ENCODE measurements at places on chromosomes 7 and 10.

DNA sequence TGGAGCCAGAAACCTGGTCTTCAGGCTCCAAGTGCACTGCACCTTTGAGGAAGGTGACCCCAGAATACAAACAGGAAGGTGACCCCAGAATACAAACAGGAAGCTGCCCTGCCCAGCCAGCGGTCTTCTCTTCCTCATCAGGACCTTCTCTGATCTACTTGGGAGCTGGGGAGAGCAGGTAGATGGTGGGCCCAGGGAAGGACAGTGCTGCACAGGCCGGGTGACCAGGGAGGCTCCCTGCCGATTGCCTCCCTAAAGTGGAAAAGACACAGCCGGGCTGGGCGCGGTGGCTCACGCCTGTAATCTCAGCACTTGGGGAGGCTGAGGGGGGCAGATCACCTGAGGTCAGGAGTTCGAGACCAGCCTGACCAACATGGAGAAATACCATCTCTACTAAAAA is 151.8 kb upstream of the CHST15 start:
- no peak for DNase-seq

DNA sequence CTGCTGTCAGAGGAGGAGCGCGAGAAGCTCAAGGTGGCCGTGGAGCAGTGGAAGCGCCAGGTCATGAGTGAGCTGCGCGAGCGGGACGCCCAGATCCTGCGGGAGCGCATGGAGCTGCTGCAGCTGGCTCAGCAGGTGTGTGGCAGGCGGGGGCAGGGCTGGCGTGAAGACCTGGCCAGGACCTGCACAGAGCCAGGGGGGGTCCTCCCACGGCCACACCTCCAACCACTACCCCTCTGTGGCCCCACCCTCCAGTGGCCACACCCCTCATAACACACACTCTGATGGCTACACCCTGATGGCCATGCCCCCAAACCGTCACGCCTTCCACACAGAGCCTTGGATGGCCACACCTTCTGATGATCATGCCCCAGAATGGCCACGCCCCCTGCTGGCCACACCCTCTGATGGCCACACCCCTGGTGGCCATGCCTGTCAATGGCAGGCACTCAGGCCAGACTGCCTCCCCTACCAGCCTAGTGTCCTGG is 23.4 kb upstream of the DPYSL4 start:
- no peak for DNase-seq

GRCh38 chr10:128781637-128782036 is 655.4 kb upstream of the MKI67 start:
- no peak for DNase-seq

DNA sequence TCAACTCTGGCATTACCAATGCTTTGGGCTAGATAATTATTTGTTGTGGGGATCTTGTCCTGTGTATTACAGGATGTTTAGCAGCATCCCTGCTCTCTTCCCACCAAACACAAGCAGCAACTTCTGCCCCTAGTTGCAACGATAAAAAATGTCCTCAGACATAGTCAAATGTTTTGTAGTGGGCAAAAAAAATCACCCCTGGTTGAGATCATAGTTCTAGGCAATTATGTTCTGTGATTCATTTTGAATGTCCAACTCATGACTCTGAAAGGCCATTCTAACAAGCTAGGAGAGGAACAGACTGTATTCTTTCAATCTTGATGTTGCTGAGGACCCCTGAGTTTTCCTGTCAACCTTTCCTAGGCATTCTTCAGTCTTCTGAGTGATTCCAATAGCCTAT is 79.5 kb downstream of the RTKN2 start:
- no peak for DNase-seq

DNA sequence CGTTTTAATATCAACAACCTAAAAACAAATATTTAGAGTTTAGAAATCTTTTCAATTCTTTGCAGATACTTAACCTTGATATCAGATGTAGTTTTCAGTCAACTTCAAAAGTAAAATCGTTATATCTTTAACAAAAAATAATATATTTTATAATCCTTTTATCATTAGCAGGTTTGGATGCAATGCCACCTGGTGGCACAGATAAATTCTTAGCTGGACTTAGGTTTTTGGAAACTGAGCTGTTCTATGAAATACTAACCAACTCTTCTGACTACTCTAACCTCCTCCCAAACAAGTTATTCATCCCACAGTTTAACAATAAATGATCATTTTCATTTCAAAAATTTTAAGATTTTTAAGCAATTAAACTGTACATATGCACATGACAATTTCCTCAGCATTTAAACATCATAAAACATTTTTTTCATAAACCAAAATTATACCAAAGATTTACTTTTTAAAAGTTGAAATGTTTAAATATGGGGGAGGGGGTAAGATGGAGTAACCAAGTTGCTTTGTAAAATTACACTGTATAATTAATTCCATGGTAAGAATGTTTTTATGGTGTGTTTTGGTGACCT is 56.9 kb downstream of the HIBADH start:
- DNase-seq = no peak

GRCh38 chr10:91214911-91215310 is 5.6 kb upstream of the PCGF5 start:
- DNase-seq = no peak

DNA sequence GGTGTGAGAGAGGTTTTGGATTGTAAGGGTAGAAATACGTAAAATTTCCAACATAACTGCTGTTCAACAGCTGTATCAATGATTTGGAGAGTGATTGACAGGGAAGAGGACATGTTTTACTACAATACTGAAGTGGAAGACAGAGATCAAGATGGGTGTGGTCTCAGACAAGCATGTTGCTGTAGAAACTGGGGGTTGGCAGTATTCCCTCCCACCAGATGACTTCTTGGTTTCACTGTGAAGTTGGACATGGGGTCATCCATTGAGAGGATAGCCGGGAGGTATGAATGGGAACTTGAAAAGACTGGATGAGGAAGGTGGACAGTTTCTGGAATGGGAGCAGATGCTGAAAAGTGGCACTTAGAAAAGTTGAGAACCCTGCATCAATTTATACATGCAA is 95.3 kb upstream of the HDAC9 start:
- DNase-seq = no peak

- no peak for DNase-seq
These were observed 133.8 kb upstream of the UNC5B start for GRCh38 chr10:71078454-71079145.

DNA sequence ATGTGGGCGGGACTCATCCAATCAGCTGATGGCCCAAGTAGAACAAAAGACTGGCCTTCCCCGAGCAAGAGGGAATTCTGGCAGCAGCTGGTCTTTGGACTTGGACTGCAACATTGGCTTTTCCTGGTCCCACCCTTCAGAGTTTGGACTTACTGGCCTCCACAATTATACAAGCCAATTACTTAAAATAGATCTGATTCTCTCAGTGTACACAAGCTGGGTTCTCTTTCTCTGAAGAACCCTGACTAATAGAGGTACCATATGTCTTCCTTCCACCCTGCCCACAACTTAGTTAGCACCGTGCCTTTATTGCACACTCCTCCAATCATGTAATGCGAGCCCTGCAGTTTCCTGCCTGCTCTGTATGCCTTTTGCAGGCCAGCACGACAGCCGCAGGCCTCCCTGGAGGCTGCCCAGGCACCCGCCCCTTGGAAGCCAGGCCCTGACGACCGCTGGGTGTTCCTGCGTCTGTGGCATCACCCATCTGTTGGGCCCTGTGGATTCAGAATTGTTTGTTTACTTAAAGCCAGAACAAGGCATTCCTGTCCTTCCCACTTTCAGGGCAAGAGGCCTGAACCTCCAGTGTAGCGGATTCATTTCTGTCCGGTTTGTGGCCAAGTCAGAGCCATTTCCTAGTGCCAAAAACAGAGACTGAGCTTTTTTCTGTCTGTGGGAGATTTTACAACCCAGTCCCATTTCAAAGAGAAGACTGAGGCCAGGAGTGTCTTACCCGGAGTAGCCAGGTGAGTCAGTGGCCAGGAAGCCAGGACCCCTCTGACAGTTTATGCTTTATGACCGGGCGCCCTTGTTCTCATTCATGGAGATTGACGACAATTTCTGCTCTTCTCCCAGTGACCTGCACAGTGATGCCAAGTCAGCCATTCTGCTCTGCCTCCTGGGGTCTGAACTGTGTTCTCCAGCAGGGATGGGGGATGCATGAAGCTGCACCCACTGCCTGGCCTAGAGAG is 968 bp upstream of the INMT start:
- DNase-seq = no peak

- DNase-seq = no peak
These were observed 14.8 kb upstream of the LRRC17 start for GRCh38 chr7:102897856-102898531.

GRCh38 chr7:80748363-80749042 is 110.1 kb downstream of the CD36 start:
- no peak for DNase-seq

GRCh38 chr10:16606421-16606820 is 84.7 kb upstream of the C1QL3 start:
- no peak for DNase-seq

GRCh38 chr10:15859509-15859905 is 800 bp downstream of the MINDY3 start:
- no peak for DNase-seq

- peak; percentile 23 for DNase-seq
These were observed 743 bp downstream of the ADAP1 start for GRCh38 chr7:953547-954327.

GRCh38 chr10:51183783-51184182 is 109.5 kb downstream of the PRKG1 start:
- DNase-seq = no peak

DNA sequence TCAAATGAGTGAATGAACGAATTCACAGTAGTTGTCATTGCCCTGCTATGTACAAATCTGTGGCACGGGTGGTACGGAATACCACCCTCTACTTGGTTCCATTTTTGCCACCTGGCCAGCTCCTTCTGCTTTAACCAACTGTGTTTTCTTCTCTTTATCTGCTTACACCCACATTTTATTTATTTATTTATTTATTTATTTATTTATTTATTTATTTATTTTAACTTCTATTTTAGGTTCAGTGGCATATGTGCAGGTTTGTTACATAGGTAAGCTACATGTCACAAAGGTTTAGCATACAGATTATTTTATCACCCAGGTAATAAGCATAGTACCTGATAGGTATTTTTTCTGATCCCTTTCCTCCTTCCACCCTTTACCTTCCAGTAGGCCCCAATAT is 42.2 kb upstream of the CAPZA2 start:
- no peak for DNase-seq

DNA sequence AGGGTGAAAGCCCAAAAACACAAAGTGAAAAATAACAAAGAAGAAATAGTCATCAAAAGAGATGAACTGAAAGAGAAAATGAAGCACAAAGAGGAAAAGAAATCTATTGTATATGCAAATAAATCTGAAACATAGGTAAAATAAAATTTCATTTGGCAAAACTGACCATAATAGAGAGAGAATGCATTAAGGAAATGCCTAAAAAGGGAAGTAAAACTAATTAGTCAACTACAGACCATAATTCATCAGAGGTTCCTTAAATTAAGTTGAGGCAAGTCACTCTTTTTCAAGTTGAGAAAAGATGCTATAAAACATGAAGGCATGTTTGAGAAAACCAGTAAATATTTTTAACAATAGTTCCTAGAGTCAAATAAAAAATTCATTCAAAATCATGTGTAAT is 233.3 kb downstream of the LRRN3 start:
- DNase-seq = no peak

- DNase-seq = no peak
These were observed 76.8 kb downstream of the HGF start for GRCh38 chr7:81693080-81693479.

DNA sequence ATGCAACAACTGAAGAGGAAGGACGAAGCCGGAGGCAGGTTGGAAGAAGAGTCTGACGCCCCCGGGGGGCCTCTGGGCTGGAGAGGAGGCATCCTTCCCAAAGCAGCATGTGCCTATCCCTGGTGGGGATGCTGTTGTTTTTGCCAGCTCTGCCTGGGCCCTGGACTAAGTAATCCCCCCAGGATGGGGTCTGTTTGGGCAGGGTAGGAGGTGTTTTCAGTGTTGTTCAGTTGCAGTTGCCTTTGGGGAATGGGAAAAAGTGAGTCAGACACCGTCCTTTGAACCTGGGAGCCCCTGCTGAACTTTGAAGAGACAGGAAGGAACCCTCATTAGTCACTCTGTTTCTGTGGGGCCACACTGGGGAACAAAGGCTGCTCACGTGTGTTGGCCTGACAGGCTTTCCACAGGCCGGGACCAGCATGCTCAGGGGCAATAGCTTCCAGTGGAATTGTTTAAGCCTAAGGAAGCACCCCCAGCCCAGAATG is 35.2 kb upstream of the GDF10 start:
- peak; percentile 54 for DNase-seq

- DNase-seq = peak; percentile 53
These were observed 899 bp downstream of the PUS7 start for GRCh38 chr7:105521027-105521716.

DNA sequence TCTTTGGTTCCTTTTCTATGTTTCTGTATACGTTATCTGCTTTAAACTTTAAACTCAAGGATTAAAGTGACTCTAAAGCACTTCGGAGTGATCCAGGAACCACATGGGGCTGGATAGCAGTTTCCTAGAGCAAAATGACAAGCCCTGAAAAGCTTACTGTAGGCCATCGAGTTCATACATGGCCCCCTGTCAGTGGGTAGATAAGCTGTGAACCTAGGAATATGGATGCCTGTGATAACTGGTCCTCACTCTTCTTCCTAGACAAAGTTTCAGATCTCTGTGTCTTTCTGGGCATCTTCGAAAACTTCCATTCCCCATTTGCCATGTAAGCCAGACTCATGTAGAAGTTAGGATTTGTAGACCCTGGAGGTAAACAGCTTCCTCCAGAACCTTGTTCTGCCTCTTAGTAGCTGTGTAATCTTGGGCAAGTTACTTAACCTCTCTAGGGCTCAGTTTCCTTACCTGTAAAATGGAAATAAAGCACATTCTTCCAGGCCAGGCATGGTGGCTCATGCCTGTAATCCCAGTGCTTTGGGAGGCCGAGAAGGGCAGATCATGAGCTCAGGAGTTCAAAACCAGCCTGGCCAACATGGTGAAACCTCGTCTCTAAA is 49.3 kb upstream of the KMT2E start:
- no peak for DNase-seq

Data from stimulated activated CD4-positive, alpha-beta T cell treated with anti-CD3 and anti-CD28 coated beads, Interleukin-12 subunit alpha, Interleukin-12 subunit beta, amount 100 ng/mL, for 4 hours (primary cell).